ENCODE measurements at places on chromosomes 12 and 14.

DNA sequence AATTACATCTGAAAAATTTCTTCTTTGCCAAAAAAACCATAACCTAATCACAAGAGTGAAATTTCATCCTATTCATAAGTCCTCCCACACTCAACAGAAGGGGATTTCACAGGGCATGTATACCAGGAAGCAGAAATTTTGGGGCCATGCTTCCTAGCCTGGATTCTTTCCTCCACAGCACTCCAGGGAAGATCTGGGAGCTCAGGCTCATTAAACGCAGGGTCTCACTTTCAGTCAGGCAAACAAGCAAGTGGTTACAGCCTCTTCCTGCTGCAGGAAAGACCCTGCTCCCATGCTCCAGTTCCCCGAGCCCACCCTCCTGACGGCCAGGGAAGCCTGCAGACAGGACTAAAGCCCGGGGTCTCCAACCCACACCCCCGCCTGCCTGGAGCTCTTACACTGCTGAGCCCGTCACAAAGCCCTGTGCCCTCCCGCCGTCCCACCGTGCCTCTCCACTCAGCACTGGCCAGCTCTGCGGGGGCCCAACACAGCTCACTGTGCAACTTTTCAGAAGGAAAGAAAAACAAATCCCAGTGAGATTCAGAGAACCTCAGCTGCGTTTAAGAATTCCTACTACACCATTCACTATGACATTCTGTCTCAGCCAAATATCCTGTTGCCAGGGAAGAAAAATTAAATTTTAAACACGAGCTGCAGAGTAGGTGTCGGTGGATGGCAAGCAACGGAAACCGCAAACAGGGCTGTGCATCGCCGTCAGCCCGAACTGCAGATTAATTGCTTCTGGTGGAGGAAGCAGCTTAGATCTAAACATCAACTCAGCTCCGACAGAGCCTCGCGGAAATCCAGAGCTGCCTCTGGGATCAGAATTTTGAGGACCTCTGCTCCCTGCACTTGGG is 106.7 kb upstream of the SFSWAP start:
- DNase-seq, result no peak

GRCh38 chr12:111094157-111095010 is 174.0 kb upstream of the MYL2 start:
- DNase-seq, result no peak

GRCh38 chr12:13100605-13100881 is 2.9 kb downstream of the GSG1 start:
- no peak for DNase-seq

DNA sequence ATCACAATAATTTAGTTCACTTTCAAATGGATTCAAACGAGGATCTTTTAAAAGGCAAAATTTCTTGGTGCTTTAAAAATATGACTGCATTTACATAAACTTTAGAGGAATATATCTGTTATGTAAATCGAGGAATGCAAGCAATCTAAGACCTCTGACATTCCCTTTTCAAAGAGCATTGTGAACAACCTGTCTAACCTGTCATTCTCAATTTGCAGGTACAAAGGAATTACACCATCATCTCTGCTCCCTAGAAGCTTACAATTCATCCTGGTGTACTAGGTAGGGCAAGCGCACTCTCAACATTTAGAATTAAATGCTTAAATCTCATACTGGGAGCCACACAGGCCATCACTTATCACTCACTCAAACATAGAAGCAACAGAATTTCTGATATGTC is 35.6 kb downstream of the BMP4 start:
- no peak for DNase-seq

- peak; percentile 35 for DNase-seq
These were observed 378.7 kb downstream of the PRKD1 start for GRCh38 chr14:29548948-29549370.

DNA sequence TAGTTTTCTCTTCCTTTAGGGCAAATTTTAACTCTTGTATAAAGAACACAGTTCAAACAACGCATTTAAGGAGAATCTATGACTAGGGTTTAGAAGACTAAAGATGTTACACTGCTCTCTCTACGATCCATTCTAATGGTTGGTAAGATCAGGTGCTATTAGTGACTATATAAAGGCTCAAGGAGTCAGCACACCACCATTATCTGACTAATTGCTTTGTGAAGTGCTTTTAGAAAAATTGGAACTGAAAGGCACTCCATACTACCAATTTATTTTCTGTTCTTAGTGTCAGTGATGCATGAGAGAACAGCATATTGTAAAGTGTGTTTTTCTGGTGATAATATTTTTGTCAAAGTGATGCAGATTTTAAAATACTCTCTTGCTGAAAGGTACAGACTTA is 136.8 kb downstream of the SYT1 start:
- DNase-seq, result no peak

GRCh38 chr12:106088246-106088808 is 50.4 kb downstream of the NUAK1 start:
- no peak for DNase-seq

DNA sequence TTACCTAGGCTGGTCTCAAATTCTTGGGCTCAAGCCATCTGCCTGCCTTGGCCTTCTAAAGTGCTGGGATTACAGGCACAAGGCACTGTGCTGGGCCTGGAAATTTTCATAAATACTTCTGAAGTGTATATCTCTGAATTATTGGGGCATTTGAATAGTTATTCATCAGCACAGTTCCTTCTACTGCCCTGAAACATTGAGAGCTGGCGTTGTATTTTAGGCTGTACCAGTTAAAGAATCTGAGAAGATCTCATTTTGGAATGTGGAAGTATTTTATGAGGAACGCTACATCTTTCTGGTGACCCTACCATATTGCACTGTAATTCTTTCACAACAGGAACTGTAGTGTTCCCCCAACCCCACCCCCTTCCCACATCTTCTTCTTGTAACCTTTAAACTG is 349.0 kb upstream of the RGS6 start:
- no peak for DNase-seq

DNA sequence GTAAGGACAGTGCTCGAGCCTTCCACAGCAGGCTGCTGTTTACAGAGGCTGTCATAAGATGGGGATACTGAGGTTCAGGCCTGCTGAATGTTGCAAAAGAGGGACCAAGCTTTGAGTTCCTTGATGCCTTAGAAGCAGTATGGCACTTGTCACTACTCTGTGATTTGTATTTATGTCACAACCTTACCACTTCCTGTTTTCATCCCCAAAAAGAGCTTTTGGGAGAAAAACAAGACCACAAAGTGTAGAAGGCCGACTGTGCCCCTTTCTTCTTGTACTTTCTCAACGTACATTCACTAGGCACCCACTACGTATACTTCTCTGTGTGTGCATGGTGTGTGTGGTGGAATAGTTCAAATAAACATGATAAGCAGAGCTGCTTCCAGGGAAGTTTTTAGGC is 90.1 kb downstream of the DRAM1 start:
- DNase-seq, result no peak

DNA sequence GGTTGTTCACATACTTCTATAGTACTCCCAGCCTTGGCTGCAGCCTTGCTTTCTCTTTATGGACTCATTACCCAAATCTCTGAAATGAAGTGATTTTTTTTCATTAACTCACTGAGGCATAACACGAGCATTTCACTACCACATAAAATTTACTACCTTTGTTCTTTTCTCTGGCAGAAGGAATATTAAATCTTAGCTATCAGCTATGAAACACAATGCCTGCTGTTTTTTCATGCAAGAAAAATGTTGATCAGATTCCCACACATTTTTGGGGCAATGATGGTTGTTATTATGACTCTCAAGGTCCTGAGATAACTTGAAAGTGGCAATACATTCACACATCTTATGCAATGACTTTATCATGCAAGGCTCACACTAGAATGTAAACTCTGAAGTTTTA is 225.3 kb upstream of the ATP2B1 start:
- no peak for DNase-seq

DNA sequence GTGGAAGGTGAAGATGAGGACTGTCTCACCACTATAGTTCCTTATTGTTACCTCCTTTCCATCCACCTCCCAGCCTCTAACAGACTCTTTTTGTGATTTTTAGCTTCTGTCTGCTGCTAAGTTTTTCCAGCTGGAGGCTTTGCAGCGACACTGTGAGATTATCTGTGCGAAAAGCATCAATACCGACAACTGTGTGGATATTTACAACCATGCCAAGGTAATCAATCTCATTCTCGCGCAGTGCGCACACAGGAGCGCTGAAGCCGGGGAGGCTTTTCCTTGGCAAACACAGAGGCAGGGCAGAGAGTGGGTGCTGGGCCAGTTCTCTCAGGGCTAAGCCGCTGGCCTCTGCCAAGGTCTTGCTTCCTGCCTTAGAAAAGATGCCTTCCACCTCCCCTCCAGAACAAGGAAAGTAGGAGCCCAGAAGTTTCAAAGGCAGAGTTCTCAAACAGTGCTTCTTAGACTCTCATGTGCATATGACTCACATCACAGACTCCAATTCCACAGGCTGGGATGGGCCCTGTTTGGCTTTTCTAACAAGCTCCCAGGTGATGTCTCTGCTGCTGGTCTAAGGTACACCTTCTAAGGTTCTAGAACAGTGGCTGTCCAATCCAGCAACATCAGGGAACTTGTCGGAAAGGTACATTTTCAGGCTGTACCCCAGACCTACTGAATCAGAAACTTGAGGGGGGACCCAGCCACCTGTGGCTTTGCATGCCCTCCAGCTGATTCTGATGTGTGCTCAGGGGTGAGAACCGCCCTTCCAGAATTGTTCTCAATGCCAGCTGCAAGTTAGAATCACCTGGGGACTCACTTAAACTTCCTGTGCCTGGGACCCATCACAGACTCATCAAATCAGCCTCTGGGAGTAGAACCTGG is 33.8 kb upstream of the PWP1 start:
- DNase-seq, result no peak

GRCh38 chr14:34224221-34224620 is 237.8 kb downstream of the SPTSSA start:
- no peak for DNase-seq

- DNase-seq, result no peak
These were observed 74.2 kb downstream of the TESC start for GRCh38 chr12:117024961-117025480.

- peak; percentile 69 for DNase-seq
These were observed 13.6 kb upstream of the FOXN3 start for GRCh38 chr14:89430391-89431236.

GRCh38 chr14:24426912-24427536 is 2.4 kb downstream of the CBLN3 start:
- no peak for DNase-seq

- no peak for DNase-seq
These were observed 26.9 kb downstream of the GLIPR1L1 start for GRCh38 chr12:75361408-75361807.

DNA sequence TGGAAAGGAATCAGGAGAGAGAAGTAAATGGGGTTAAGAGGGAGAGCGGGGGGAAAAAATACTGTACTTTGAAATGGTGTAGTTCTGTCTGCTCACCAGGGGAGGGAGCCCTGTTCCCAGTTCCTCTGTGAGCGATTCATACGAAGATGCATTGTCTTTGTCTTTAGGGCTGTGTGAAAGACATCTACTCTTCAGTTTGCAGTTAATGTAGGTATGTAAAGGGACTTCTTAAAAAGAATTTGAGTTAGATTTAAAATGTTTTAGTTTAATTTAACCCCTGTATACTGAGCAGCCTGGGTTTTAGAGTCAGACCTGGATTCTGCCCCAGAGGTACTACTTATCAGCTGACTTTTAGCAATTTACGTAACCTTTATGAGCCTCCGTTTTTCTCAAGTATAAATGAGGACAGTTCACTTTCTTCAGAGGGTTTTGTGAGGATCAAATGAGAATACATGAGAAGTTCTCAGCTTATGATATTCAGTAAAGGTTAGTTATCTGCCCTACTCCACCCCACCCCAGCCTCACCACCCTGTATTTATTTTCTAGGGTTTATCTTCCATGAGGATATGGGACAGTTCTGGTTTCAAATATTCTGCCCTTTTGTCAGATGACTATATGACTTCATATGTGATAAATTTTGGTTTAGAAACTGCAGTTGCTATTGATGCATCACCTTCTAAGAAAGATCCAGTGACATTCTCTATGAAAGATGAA is 82.5 kb upstream of the EVL start:
- peak; percentile 34 for DNase-seq

DNA sequence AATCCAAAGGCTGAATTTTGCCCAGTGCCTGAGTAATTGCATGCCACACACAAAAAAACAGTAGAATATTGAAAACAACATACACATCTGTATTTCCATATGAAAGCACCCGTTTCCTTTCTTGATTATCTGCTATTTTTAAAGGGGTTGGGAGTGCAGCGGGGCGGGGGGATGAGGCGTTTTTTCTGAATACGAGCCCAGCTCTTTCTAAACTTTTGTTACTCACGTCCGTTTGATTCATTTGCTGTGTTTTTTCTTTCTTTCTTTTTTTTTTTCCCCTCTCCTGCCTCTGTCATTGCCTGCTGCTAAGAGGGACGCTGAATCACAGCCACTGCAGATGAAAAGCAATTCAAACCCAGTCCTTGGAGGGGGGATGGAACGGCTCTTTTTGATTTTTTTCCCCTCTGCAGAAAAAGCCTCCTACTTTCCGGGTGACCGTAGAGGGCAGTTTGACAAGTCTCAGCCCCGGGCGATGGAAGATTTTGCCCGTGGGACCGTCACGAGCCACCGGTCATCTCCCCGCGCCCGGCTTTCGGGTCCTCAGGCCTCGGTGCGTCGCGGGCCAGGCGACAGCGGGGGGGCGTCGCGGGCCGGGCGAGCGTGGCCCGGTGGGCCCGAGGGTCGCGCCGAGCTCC is 572 bp upstream of the RASSF8 start:
- DNase-seq, result peak; percentile 54

DNA sequence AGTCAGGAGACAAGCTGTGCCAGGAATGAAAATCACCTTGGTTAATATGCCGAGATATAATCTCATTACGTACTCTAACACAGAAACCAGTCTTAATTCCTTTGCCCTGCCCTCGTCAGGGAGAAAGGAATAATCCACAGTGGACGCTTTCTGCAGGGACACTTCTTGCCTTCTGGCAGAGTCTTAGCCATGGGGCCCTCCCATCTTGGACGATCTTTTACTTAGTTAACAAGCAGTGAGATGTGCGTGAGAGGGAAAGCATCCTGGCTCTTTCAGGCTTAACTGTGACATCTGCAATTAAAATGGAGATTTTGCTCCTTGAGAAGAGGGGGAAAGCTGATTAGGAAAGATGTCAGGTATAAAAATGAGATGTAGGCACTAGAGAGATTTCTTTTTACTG is 246.4 kb downstream of the TMEM132C start:
- no peak for DNase-seq

- no peak for DNase-seq
These were observed 859.6 kb downstream of the BCL11B start for GRCh38 chr14:98412431-98412830.

GRCh38 chr14:49487238-49487637 is 98.9 kb downstream of the RPS29 start:
- DNase-seq, result no peak

DNA sequence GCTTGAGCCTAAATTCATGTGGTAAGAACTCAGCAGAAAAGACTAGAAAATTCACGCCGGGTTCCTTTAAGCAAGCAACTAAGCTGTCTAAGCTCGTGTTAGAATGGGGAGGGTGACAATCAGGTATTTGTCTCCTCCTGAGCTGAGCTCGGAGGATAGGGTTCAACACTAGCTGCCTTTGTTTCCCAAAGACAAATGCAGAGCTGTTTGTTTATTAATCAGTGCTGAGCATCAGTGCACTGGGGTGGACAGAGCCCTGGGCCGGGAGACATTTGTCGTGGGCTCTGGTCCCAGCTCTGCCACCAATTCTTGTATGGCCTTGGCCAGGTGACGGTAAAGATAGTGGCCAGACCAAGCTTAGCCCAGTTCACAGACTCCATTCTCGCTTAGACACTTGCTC is 43.7 kb downstream of the DEGS2 start:
- no peak for DNase-seq

Data from RCC 7860 (cell line).